ENCODE measurements at places on chromosomes 1 and 21.

GRCh38 chr1:30085811-30086770 is 637.3 kb downstream of the MATN1 start:
- DNase-seq = no peak

DNA sequence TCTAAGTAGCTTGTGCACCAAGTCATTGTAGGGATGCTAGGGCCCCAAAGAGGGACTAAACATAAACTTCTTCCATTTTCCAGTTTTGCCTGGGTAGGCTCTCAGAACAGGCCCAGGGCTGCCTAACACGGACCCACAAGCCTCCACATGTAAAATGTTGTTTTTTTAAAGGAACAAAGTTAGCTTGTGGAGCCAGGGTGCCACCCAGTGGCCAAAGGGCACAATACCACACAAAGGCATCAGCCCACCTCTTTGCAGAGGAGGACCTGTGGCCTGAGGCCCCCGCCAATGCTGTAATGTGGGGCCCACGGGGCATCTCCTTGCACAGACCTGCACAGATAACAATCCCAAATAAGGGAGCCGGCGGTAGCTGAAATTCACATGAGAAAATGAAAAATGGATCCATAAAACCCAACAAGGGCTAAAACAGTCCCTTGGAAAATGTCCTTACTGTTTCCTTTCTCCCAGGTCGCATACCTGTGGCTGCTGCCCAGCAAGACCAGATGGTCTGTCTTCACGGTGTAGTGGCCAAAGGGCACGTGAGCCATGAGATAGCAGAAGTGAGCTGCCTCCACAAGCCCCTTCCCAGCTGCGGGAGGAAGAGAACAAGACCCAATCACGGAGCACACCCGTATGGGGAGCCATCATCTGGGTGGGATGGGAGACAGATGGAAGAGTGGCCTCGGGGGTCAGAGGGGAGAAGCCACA is 23.8 kb downstream of the SEC16B start:
- peak; percentile 28 for DNase-seq

DNA sequence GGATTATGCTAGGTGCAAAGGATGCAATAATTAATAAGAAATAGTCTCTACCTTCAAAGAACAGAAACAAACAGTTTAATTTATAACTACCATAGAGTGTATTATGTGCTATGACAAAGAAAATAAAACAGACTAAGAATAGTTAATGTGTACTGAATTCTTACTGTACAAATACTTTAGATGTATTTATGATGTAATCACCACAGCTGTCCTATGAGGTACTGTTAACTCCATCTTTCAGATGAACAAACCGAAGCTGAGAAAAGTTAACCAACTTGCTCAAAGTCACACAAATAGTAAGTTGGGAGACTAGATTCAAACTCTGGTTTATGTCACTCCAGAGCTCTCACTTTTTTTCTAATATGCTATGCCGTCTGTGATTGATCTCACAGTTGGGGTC is 77.0 kb upstream of the FGGY start:
- peak; percentile 33 for DNase-seq

GRCh38 chr1:85550784-85551516 is 29.6 kb upstream of the CCN1 start:
- no peak for DNase-seq

GRCh38 chr1:109229531-109230127 is 15.9 kb downstream of the SARS1 start:
- no peak for DNase-seq

DNA sequence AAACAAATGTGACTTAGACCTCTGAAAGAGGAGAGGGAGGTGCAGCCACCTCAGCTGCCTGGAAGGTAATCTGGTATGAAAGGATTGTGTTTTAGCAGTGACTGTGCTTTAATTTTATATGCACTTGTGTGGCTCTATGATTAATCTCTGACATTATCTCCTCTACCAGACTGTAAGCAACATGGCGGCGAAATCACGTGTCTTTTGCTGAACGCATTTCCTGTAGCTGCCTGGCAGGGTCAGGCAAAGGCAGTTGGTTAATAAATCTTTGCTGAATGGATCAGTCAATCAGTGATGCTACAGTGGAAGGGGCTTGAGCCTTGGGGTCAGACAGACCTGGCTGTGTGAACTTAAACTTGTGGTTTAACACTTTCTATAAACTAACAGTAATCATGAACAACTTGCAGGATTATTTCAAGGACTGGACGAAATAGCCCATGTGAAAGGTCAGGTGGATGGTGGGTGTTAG is 96.9 kb downstream of the ADSS2 start:
- DNase-seq = no peak

DNA sequence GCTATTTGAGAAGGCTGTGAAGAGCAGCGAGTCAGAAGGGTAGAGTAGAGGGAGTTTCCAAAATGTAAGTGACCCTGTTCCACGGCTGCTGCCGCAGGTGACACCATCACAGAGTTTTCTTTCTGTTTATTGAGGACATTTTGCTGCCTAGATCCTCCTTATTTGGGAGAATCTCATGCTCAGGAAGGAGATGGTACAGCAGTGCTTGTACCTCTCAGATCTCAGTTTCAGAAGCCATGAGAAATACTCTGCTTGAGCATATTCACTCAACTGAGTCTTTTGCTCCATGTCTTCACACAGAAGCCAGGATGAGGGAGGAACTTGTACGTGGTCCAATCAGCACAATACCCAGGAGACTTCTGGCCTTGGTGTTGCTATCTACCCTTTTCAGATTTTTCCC is 1.6 kb downstream of the LCE7A start:
- no peak for DNase-seq

GRCh38 chr1:32350785-32351398 is 11.4 kb downstream of the FAM229A start:
- peak; percentile 52 for DNase-seq

- DNase-seq = no peak
Measured at GRCh38 chr1:21293537-21294265, 3.4 kb upstream of the ECE1 start.

GRCh38 chr1:26574719-26575251 is 45.2 kb downstream of the RPS6KA1 start:
- DNase-seq = no peak

GRCh38 chr1:115726161-115726560 is 42.4 kb downstream of the CASQ2 start:
- DNase-seq = no peak

DNA sequence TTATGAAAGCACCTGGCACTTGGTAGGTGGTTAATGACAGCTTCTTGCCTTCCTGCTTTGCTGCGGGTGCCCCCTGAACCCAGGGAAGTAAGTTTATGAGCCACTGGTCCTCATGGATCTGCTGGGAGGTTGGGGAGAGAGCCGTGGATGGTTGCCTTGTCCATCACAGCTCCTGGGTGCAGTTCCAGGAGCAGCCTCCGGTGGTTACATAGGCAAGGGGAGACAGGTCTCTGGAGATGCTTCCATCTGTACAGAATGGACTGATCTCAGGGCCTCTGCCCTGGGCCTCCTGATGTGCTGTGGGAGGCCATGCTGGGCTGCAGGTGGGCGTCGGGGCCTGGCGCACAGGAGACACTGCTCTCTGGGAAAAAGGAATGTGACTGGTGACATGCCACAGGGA is 31.6 kb upstream of the ARHGEF10L start:
- DNase-seq = no peak

DNA sequence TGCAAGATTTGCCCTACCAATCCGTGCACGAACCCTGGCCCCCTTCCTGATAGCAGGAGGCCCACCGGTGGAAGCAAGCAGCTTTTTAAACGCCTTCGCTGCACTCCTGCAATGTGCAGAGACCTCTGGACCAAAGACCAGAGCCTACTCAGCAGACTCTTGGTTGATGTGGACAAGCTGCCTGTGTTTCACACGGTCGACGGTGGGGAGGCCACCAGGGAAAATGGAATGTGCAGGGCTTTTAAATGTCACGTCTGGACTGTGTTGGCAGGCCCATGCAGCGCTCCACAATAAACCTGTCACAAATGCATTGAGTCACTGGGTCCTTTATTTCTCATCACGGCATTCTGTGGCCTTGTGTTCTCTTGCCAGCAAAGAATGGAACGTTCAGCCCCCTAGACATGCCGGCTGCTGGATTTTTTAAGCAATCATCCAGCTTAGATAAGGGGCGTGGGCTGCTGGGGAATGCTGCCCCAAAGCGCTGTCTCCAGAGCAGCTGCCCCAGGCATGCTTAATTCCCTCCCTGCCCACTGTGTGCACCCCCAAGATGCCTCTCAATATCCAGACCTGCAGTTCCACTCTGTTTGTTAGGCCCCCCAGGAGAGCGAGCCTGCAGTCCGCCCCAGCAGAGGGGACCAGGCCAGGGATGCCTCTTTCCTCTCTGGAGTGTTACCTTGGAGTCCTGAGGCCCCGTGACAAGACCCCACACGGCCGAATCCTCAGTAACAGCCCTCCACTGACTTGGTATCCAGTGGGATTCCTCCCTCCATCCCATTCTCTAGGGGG is 71.3 kb downstream of the ATP5PO start:
- DNase-seq = no peak

GRCh38 chr1:215081661-215082531 is 641 bp upstream of the KCNK2 start:
- DNase-seq = no peak

DNA sequence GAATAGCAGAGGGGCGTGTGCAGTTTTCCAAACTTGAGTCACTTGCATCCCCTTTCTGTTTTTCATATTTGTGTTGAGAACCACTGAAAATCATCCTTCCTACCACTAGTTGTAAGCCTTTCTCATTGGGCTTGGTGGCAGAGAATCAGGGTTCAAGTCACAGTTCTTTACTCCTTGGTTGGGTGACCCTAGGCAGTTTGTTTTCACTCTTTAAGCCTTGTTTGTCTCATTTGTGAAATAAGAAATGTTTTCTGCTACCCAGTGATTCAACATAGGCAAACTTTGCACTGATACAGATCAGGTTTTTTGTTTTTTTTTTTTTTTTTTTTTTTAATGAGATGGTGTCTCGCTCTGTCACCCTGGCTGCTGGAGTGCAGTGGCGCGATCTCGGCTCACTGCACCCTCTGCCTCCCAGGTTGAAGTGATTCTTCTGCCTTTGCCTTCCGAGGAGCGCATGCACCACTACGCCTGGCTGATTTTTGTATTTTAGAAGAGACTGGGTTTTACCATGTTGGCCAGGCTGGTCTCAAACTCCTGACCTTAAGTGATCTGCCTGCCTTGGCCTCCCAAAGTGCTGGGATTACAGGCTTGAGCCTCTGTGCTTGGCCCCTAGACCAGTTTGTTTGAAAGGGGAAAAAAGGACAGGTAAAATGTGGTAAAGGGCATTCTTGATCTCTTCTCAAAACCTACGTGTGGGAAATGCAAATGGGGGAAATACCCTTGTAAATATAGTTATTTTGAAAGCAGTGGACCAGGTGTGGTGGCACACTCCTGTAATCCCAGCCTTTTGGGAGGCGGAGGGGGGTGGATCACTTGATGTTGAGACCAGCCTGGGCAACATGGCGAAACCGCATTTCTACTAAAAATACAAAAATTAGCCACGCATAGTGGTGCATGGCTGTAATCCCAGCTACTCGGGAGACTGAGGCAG is 3.2 kb downstream of the CLIC4 start:
- DNase-seq = no peak

DNA sequence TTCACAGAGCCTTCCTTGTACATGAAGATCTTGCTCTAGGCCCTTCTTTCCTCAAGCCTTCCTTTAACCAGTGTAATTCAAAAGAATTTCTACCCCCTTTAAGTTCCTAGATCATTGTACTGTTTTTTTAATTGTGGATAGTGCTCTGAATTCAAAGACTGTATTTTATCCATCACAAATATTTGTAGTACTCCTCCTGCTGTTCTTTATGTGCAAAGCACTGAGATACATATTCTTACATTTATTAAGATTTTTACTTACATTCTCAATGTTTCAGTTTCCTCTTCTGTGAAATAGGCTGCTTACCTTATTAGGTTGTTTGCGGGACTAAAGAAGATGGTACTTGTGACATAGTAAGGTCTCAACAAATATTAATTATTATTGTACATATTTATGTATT is 168.8 kb upstream of the PDE4B start:
- no peak for DNase-seq

DNA sequence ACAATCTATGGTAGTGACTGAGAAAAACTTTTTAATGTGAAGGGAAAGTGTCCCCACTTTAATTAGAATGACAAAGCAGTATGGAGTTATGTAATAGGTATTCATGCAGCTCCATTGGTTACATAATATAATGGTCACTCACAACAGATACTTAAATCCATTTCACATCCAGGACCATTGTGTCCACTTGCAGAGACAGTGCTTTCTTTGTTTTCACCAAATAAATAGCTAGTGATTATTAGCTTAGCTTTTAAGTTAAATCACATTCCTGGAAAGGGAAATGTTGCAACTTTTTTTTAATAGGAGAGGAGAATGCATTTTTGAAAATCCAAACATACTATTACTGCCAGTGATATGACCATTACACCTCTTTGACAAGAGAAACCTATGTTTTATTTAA is 22.9 kb downstream of the RGL1 start:
- DNase-seq = no peak

DNA sequence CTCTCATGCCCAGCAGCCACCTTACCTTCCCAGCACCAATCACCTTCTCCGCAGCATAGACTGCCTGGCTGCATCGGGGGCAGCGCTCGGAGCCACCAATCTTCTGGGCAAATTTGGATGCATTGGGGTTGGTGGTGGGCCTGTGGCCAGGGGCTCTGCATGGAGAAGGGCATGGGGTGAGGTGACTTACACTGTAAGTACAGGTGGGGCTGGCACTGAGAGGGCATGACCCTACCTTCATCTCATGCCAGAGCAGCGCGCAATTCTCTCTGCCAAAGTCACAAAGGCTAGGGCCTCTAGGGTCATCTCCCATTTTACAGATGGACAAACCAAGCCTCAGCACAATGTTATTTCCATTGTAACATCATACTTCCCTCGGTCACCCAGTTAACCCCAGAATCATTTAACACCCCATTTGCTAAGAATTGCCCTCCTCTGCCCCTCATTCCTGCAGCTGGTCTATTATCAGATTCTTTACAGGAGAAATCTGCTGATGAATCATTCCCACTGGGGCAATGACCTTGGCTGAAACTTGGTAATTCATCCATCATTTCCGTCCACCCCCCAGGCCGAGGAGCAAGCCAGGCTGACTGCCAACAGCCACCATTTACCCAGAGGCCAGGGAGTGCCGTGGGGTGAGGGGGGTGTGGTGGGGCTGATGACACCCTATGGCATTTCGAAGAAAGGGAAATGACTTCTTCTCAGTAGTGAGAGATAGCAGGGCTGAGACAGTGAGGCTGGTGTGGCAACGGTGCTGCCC is 17.9 kb downstream of the CSRP1 start:
- DNase-seq = no peak

GRCh38 chr1:151763990-151764389 is 694 bp upstream of the MRPL9 start:
- no peak for DNase-seq

Data from AML-193 (cell line).